ENCODE measurements at places on chromosomes 12 and 14.

- DNase-seq, result peak; percentile 38
Observed at GRCh38 chr12:87274594-87275245, 754.5 kb downstream of the C12orf50 start.

DNA sequence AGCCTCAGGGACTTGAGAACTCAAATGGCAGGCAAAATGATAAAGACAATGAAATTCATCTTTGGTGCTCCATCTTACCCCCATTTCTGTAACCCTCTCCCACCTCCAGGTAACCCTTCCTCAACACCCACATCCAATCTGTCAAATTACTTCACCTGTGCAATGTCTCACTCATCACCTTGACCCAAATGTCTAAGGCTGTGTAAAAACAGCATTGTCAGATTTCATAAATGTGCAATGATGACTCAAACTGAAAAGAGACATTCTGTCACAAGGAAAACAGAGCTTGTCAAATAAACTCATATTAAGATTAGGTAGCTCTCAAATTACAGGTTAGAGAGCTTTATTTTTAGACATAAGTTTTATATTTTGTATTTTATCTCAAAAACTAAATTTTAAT lies 19.9 kb upstream of the COCH start:
- DNase-seq, result no peak

- DNase-seq, result peak; percentile 30
Observed at GRCh38 chr14:93318927-93319326, 13.9 kb downstream of the BTBD7 start.

GRCh38 chr14:81312289-81312876 lies 87.7 kb downstream of the STON2 start:
- no peak for DNase-seq

GRCh38 chr14:94922595-94923239 lies 152.8 kb upstream of the GSC start:
- no peak for DNase-seq

DNA sequence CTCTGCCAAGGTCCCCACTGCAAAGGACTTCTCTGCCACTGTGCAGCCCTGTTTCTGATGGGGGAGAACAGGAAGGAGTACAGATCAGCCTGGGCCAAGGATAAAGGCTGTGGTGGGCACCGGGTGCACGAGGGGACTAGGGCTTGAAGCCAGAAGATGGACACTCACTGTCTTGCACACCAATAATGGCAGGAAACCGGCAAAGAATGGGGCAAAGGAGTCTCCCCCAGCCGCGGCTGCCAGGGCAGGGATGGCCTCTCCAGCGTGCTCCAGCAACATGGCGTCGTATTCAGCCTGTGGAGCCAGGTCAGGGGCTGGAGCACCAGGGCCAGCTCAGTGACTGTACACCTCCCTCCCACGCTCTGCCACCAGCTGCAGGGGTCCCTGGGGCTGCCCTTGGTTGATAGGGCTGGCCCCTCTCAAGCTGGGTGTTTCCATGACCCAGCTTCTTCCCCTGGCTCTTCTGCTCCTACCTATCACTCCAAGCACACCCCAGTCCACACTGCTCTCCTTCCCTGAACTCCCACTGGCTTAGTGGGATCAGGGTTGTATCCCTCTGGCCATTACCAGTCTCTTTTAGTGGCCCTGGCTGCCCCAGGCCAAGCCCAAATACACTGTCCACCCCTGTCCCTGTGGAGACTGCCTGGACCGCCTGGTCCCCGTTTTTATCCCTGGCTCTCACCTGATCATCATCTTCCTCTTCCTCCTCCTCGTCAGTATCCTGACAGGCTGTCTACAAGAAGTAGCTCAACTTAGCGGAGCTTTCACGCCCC lies 6.3 kb downstream of the IPO4 start:
- DNase-seq, result no peak

GRCh38 chr12:113748707-113749432 lies 217.3 kb downstream of the RBM19 start:
- DNase-seq, result no peak

DNA sequence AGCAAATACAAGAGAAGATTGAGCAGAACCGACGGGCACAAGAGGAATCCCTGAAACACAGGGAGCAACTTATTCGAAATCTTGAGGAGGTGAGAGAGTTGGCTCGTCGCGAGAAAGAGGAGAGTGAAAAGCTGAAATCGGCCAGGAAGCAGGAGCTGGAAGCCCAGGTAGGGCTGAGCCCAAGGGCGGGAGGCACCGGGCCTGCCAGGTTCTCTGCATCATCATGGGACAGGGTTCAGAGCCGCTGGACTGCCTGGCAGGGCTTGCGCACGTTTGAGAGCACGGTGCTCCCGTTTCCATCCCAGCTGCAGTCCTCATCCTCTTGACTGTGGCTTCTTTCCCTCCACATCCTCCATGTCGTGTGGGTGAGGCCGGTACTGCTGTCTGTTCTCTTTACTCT lies 14.4 kb downstream of the TCHP start:
- DNase-seq, result no peak

DNA sequence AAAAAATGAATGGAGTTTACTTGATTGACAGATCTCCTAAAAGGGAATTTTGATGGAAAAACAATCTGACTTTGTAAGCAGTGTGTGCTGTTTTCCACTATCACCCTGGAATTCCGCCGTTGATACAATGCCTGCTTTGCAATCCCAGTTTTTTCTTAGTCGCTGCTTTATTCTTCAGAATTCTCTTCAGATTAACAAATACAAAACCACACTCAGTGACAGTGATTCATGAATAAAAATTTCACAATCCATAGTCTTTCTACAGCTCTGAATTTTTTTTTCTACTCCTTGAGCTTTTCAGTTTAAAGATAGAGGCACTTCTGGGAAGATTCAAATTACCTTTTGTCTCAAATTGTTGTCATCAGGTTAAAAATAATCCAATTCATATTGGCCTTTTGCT lies 44.6 kb upstream of the KITLG start:
- DNase-seq, result peak; percentile 62

DNA sequence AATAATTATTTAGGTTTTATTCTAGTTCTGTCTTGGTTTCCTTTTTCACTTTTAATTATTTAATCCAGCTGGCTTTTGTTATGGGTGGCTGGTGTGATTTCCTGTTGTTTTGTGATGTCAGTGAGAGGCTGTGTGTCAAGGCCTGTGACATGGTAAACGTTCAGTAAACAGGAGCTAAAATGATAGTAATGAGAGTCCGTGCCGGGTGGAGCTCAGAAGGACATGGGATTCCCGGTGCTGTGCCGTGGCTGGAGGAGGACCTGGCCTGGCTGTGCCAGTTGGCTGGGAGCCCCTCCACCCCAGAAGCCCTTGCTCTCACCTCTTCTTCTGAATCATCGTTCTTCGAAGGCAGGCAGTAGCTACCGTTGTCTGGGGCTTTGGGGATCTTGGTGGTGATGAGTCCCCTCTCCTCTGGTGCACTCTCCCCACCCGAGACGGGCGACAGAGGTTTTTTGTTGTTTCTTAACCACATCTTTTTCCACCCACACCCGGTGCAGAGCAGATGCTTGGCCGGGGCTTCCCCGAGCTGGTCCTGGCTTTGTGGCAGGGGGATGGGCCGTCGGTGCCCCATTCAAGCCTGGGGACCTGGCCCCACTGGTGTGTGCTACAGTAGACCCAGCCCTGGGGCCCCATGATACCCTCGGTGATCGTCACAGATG lies 29.1 kb downstream of the SH2B3 start:
- peak; percentile 62 for DNase-seq

DNA sequence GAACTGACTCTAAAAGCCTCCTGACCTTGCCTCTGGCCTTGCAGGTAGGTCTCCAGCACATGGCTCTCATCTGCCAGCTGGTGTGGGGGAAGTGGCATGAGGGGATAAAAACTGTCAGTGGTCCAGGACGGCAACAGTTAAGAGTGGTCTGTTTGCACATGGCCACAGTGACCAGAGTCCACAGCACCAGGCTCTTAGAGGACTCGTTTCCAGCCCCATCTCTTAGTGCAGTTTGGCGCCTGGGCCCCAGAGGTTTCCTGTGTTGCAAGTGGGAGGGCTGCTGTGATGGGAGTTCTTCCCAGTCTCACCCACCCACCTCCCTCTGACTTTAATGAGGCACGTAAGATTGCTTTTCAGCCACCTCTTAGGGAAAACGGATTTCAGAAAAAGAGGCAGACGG lies 37.0 kb downstream of the APPL2 start:
- DNase-seq, result no peak

GRCh38 chr12:68042212-68042699 lies 53.0 kb downstream of the IFNG-AS1 start:
- peak; percentile 3 for DNase-seq

GRCh38 chr12:112061137-112061536 lies 47.4 kb downstream of the NAA25 start:
- no peak for DNase-seq
